Vagina (tissue), 2 donors: ENCODE measurements at places on chromosomes 6 and 20.

GRCh38 chr20:6866741-6867140 is 99.3 kb downstream of the BMP2 start:
- H3K27me3 ChIP-seq: no peaks in the 10 kb centered on the region
- no peaks in the 10 kb centered on the region for H3K36me3 ChIP-seq

GRCh38 chr20:51037532-51038115 is 14.7 kb upstream of the KCNG1 start:
- H3K27ac ChIP-seq: no peak overlapping the region
- DNase-seq: no peak
- no peaks in the 10 kb centered on the region for H3K4me1 ChIP-seq
- no peaks in the 10 kb centered on the region for H3K27me3 ChIP-seq
- H3K4me3 ChIP-seq: no peak overlapping the region

DNA sequence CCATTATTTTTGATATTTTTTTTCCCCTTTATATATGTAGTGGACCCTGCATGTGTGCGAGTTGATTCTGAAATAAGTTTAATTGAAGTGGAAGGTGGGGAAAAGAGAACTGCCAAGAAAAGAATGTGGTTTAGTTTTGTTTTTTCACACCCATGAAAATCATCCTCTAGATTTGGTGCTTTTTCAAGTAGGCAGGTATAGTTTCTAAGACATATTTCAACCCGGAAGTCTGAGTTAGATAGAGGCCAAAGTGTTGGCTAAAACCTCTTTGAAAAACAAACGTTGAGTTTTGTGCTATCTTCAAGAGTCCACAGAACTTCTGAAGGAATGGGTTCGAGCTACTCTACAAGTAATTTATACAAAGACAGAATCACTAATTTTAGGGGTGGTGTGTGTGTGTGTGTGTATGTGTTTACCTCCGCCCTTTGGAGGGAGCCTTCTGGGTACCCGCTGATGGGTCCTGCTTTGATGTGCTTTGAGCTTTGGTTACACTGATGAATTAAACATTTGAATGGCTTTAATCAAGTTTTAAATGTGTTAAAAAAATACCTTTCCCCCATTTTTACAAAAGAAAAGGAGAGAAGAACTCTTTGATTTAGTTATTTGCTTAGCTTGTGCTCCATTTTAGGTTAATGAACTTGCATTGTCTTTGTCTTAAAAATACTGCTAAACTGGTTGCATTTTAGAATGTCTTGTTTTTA is 2.5 kb downstream of the RREB1 start:
- peaks cover 36% of the 10 kb centered on the region for H3K4me1 ChIP-seq
- no peaks in the 10 kb centered on the region for H3K27me3 ChIP-seq
- peak overlapping the region; percentile 95 for H3K27ac ChIP-seq
- H3K36me3 ChIP-seq: no peaks in the 10 kb centered on the region
- peak overlapping the region; percentile 93 for H3K4me3 ChIP-seq
- no peak for DNase-seq

DNA sequence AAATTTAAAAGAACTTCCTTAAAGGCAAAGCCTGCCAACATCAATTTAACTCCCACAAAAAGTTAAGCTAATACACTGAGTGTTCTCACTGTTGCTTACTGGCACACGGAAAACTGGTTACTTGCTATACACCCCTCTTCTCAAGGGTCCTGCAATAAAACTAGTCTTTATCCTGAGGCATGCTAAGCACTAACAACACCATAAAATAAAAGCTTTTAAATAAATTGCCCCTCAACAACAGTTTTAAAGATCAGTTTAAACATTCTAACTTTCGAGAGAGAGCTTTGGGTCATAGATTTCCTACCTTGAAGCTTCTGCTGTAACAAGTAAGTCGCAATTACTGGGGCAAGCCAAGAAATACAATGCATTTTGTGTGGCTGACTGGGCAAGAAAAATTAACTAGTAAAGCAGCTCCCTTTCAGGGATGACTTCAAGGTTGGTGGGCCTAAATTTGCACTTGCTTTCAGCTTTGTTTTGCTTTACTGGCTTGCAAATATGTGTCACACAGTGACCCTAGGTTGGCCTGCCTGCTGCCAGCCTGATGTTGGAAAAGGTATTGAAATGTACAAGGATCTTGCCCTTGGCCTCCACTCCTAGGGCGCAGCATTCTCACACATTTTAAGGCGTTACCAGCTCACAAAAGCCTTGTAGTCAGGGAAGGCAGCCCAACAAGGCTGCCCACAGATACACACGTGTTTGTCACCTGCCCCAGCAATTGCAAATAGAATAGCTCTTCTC is 4.0 kb upstream of the HEY2 start:
- H3K27me3 ChIP-seq: no peaks in the 10 kb centered on the region
- H3K36me3 ChIP-seq: no peaks in the 10 kb centered on the region
- H3K4me3 ChIP-seq: no peak overlapping the region
- H3K4me1 ChIP-seq: peaks cover 37% of the 10 kb centered on the region
- DNase-seq: no peak

DNA sequence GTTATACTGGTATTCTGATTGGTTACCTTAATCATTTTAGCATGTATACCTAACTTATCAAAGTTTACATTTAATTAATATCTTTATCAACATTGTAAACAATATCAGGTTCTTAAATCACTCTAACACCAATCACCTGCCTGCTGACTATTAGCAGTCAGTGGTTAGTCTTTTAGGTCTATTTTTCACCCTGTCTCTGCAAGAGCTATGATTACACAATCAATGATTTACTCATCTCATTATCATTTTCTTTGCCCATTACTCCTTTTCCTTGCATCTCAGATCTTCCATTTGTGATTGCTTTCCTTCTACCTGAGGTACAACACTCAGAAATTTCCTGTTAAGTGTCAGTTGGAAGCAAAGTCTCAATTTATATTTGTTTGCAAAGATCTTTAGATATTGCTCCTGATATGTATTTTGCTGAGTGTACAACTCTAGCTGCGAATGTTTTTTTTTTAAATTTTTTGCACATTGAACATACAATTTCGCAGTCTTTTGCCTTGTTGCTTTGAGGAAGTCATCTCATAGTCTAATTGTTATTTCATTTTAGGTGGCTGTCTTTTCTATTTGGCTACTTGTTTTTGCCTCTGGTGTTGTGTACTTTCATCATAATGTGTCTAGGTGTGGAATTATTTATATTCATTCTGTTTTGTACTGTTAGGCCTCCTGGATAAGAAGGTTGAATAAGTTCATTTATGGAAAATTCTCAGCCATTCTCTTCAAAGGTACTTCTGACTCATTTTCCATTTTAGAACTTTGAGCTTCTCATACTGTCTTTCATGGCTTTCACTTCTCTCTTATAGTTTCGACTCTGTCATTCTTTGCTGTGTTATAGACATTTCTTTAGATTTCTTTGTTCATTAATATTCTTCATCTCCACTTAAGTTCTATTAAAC is 104.9 kb upstream of the CEP162 start:
- H3K4me3 ChIP-seq: no peak overlapping the region
- no peak overlapping the region for H3K27ac ChIP-seq
- no peaks in the 10 kb centered on the region for H3K36me3 ChIP-seq

DNA sequence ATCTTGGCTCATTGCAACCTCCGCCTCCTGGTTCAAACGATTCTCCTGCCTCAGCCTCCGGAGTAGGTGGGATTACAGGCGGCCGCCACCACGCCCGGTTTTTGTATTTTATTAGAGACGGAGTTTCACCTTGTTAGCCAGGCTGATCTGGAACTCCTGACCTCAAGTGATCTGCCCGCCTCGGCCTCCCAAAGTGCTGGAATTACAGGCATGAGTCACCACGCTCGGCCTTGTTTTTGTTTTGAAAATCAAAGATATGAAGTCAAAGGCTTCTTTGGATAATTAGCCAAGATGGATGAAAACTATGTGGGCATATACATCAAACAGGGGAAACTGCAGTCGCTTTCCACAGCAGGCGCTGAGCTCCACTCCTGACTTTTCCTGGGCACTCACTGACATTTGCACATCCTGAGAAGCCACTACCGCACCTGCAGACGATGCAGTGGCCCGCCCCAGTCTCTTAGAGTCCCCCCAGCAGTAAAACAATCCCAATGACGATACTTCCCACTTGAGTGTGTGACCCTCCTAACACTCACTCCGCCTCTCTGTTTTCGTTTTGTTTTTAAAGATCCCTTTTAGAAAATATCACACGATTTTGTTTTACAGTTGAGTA is 44.1 kb downstream of the GJA1 start:
- H3K36me3 ChIP-seq: no peaks in the 10 kb centered on the region
- no peak overlapping the region for H3K27ac ChIP-seq

DNA sequence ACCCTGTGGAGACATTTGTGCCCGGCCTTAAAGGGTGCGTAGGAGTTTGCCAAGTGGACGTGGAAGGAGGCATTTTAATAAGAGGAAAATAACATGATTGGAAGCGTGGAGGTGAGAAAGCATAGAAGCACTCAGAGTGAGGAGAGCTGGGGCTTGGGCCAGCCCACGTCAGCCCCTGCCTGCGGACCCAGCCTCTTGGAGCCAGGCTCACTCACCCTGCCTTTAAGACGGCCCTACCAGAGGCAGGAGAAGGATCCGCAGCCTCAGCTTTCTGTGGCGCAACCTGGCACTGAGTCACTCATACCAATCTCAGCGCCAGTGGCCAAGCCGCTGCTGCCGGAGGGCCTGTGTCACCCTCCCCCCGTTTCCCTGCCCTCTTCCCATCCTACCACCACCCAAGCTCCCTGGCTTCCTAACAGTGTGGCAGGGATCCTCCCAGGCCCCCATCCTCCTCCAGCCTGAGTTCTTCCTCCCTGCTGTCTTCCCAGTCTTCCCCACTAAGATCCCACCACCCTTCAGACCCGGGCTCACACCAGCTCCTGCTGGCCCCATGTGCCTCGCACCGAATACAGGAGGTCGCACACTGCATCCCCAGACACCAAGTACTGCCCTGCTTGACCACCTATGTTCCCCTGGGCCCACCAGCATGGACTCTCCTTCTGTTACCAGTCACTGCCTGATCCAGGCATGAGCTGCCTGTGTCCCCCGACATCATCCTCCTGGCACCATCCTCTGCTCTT is 285.2 kb downstream of the UST start:
- no peaks in the 10 kb centered on the region for H3K36me3 ChIP-seq
- no peak for DNase-seq
- peaks cover 46% of the 10 kb centered on the region for H3K4me1 ChIP-seq
- H3K4me3 ChIP-seq: no peak overlapping the region
- H3K27ac ChIP-seq: peak overlapping the region; percentile 82
- H3K27me3 ChIP-seq: no peaks in the 10 kb centered on the region

DNA sequence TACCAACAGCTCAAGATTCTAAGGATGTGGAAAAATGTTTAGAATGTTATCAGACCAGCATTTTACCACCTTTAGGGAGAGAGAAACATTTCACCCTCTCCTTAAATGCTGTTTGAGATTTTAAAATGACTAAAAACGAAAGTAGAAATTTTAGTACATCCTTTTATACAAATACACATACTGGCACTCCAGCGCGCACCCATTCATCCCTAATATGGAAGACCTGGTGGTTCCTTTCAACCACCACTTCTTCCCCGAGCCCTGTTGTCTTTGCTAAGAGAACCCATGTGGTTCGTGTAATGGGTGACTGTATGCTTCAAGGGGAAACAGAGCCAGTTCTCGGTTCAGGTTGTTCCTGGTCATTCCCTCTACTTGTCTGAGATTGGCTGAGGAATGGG is 21.3 kb downstream of the SPATA2 start:
- no peaks in the 10 kb centered on the region for H3K27me3 ChIP-seq
- DNase-seq: no peak
- H3K4me1 ChIP-seq: no peaks in the 10 kb centered on the region
- H3K27ac ChIP-seq: no peak overlapping the region

DNA sequence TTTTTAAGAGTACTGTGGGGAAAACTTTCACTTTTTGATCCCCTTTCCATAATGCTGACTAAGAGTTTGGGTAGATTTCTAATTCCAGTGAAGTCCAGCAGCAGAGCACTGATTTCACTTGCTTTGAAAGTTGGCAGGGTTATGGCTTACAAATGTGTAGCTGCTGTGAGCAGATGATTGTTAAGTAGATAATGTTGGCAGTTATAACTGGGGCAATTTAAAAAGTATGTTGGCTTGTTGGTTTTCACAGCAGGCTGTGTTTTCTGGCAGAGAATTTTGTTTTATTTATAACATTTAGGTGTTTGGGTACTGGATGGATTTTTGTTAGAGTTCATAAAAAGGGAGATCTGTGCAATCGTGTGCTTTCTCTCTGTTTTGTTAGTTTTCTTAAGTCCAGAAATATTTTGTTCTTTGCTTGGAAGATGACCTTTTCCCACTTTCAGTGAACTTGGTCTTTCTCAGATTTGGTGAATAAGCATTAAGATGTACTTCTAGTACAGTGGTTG is 31.4 kb downstream of the AFDN start:
- no peak overlapping the region for H3K27ac ChIP-seq
- no peaks in the 10 kb centered on the region for H3K27me3 ChIP-seq
- peaks cover 42% of the 10 kb centered on the region for H3K4me1 ChIP-seq

- H3K27me3 ChIP-seq: no peaks in the 10 kb centered on the region
- H3K4me3 ChIP-seq: no peak overlapping the region
- no peaks in the 10 kb centered on the region for H3K36me3 ChIP-seq
Observed at GRCh38 chr6:166672624-166673206, 45.7 kb upstream of the RPS6KA2 start.
